ENCODE measurements at places on chromosomes 7 and 10.

DNA sequence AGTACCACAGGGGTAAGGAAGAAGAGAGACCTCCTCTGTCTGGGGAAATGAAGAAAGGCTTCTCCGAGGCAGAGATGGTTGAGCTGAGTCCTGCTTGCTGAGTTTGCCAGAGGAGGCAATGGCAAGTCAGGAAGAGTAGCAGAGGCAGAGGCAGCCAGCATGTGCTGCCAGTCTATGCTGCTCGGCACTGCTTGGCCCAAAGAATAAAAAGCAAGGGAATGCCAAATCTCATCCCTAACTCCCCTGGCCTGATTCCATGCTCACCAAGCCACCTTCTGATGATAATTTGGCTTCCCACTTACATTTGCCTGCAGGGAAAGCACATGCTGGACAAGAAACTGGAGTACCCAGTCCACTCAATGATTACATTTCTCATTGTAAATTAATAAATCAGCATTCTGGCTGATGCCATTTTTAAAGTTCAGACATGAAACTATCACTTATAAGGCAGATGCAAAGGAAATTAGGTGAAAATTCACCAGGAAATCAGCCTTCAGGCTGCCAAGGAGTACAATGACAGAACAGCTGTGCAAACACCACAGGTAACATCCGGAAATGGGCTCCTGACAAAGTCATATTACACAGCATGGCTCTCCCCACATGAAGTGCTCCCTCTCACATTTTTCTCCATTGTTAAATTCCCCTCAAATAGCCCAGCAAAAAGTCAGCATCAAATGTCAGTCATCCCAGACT, 245.9 kb downstream of the MTERF1 start:
- DNase-seq, result no peak

GRCh38 chr7:131556909-131557651, 652 bp upstream of the PODXL start:
- DNase-seq, result no peak

GRCh38 chr7:44380189-44380830, 54.9 kb upstream of the CAMK2B start:
- DNase-seq, result no peak

DNA sequence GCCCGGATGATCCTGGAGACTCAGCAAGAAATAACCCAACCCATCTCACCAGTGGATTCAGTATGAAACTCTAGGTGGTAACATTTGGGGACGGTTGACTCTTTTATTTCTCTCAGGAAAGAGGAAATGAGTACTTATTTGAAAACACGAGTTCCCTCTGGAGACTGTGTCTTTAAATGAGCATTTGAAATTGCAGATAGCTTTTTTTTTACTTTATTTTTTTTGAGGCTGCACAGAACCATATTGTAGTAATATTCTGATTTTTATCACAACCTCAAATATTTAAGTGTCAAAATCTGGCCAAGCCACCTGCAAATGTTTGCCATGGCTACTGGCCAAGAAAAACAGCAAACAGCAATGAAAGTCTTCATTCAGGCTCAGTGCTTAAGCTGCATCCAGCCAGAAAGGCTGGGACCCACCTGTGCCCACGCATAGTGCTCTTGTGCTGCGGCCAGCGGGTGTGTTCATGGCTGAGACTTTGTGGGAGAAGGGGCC, 160.8 kb downstream of the CREB5 start:
- no peak for DNase-seq

- no peak for DNase-seq
These were observed 93.6 kb downstream of the CACNB2 start for GRCh38 chr10:18233775-18234174.

GRCh38 chr10:241451-241850, 106.2 kb downstream of the ZMYND11 start:
- no peak for DNase-seq

DNA sequence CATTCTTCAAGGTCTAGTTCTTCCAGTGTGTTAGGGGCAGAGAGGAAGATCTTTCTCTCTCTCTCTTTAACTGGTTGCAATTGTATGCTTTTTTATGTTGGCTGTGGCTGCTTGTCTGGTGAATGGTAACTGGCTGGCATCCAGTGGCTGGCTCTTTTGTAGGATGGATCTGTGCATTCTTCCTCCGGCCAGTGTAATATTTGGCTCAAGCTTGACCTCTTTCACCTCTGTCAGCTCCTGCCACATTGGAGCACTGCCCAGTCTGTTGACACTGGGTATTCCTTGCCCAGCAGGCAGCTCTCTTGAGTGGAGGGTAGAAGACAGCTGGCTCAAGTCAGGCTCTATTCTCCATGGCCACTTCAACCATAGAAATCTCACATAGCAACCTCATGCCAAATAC, 528.3 kb downstream of the PHTF2 start:
- DNase-seq, result no peak

- no peak for DNase-seq
These were observed 15.6 kb downstream of the ITIH2 start for GRCh38 chr10:7718685-7719084.

DNA sequence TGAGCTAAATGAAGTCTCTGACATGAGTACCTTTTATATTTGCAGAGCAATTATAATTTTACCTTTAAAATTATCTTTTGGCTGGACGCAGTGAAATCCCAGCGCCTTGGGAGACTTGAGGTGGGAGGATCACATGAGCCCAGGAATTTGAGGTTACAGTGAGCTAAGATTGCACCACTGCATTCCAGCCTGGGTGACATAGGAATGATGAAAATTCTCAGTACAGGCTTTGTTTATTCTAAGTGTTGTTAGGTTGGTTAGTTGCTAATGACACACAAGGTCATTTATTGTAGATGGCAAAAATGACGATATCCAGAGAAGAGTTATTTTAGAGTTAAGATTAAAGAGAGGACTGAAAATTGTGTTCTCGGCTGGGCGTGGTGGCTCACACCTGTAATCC, 87.6 kb downstream of the XRCC2 start:
- no peak for DNase-seq

GRCh38 chr10:95761939-95762492, 6.1 kb downstream of the ENTPD1 start:
- DNase-seq, result no peak

GRCh38 chr10:111113238-111113960, 36.6 kb downstream of the ADRA2A start:
- DNase-seq, result no peak

DNA sequence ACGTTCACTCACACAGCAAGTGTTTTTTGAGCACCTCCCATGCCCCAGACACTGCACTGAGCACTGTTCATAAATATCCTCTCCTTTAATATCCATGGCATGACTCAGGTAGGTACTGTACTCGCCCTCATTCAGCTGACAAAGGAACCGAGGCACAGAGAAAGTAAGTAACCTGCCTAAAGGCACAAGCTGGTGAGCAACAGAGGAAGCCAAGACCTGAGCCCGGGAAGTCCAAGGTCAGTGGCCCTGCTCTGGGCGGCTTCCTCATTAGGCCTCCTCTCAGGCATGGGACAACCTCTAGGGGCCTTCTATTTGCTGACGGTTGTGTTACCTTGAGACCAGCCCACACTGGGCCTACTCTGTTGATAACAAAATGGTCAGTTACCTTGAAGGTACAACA, 45.1 kb upstream of the EZH2 start:
- no peak for DNase-seq

DNA sequence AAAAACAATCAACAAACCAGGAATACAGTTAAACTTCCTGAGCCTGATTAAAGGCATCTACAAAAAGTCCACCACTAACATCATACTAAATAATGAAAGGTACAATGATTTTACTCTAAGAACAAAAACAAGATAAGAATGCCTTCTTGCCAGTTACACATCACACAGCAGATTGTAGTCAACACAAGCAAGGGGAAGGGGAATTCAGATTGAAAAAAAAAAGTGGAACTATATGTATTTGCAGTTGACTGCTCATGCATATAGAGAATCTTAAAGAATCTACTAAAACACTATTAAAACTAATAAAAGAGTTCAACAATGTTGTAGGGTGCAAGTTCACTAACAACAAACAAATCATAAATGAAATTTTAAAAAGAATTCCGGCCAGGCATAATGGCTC, 28.5 kb downstream of the ZNF33B start:
- no peak for DNase-seq

- DNase-seq, result peak; percentile 50
These were observed 528 bp downstream of the CAMK2G start for GRCh38 chr10:73873838-73874215.

GRCh38 chr7:144822223-144822622, 13.6 kb downstream of the TPK1 start:
- DNase-seq, result no peak

- DNase-seq, result no peak
These were observed 437.7 kb downstream of the RPS24 start for GRCh38 chr10:78471326-78471722.

GRCh38 chr7:119900996-119901672, 371.8 kb upstream of the KCND2 start:
- DNase-seq, result no peak

DNA sequence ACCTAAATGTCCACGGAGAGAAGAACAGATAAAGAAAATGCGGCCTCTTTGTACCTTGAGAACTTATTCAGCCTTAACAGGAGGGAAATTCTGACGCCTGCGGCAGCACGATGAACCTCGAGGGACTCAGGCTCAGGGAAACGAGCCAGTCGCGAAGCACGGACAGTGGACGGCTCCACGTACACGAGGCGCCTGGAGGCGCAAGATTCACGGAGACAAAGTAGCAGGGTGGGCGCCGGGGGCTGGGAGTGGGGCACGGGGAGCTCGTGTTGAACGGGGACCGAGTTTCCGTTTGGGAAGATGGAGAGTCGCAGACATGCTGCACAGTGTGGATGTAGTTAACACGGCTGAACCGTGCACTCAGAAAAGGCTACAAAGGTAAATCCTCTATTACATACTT, 13.2 kb upstream of the UTF1 start:
- DNase-seq, result no peak

- DNase-seq, result no peak
These were observed 198.3 kb downstream of the WDR11 start for GRCh38 chr10:121049489-121049888.

DNA sequence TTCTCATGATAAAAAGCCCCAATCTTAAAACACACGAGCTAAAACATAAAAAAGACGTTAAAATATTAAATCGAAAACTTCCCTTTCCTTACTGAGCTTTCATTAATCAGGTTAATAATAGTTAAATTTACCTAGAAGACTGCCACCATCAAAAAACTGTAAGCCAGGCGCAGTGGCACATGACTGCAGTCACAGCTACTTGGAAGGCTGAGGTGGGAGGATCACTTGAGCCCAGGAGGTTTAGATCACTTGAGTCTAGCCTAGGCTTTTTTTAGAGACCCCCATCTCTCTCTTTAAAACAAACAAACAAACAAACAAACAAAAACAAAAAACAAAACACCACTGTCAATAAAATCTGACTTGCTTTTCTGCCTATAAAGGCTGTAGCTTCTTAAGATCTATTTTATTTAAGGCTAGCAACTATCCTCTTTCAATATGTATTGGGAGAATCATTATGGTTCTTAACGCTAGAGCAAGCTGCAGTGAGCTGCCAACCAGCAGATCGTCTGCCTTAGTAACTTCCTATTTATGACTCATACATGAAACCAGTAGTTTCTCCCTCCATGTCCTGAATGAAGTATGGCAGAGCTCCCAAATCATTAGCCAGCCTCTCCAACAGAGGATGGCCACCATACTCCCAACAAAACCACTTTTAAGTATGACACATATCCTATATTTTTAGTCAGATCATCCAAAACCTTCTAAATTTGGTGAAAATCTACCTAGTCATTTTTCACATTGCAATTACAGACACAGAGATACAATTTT, 163.7 kb downstream of the SRPK2 start:
- DNase-seq, result no peak

GRCh38 chr10:27038168-27038567, 62.1 kb downstream of the ANKRD26 start:
- no peak for DNase-seq

DNA sequence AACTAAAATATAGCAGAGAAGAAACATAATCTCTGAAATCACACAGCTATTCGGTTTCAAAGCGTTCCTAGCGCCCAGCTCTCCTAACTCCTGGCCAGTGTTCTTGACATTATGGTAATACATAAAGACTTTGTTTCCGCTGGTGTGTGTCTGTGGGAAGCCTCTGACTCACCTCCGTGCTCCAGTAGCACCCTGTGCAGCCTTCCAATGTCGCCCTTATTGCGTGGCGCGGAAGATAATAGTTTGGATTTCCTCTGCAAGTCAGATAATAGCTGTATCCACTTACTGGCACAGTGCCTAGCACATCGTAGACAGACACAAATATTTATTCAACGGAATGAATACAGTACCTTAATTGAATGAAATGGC, 570 bp downstream of the BMS1 start:
- DNase-seq, result peak; percentile 31

GRCh38 chr7:24422441-24423010, 138.5 kb downstream of the NPY start:
- DNase-seq, result no peak

DNA sequence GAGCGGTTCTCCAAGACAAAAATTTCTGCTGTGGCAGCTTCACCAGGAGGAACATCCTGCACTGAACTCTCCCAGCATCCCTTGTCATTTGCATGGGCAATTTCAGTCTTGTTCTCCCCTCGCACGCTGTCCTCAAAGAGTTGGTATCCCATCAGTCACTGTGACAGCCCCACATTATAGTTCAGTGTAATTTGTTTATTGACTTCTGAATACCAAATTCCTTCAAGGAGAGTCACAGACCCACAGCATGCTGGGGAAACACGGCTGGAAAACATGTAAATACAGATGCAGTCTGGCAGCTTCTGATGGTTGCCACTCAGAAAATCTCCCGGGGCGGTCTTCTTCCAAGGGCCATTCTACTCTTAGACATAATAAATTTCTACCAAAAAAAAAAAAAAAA, 151.0 kb upstream of the NEBL start:
- no peak for DNase-seq

- no peak for DNase-seq
These were observed 16.8 kb upstream of the LRRC72 start for GRCh38 chr7:16509829-16510228.

DNA sequence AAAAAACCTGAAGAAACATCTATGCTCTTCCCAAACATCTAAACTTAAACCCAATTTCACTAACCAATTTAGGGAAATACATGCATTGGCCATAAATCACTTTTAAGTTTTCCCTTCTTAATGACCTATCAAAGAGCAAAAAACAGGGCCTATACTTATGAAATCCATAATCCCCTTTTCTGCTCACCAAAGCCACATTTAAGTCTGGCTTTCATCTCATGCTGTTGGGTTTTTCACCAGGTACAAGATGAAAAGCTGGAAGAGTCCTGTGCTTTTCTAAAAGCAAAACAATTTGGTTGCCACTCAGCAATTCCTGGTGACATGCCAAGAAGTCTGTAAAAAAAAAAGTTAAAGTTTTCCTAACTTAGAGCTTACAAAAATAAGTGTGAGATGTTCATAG, 92.6 kb downstream of the HPSE2 start:
- DNase-seq, result no peak
